ENCODE measurements at places on chromosomes 12 and 14. TPM values are rescaled to one million over a fixed set of nuclear protein-coding genes. Genes with fewer than 3 reads are reported as not detected.

CACNA1C gene
- 0.04 TPM for total RNA-seq

DNA sequence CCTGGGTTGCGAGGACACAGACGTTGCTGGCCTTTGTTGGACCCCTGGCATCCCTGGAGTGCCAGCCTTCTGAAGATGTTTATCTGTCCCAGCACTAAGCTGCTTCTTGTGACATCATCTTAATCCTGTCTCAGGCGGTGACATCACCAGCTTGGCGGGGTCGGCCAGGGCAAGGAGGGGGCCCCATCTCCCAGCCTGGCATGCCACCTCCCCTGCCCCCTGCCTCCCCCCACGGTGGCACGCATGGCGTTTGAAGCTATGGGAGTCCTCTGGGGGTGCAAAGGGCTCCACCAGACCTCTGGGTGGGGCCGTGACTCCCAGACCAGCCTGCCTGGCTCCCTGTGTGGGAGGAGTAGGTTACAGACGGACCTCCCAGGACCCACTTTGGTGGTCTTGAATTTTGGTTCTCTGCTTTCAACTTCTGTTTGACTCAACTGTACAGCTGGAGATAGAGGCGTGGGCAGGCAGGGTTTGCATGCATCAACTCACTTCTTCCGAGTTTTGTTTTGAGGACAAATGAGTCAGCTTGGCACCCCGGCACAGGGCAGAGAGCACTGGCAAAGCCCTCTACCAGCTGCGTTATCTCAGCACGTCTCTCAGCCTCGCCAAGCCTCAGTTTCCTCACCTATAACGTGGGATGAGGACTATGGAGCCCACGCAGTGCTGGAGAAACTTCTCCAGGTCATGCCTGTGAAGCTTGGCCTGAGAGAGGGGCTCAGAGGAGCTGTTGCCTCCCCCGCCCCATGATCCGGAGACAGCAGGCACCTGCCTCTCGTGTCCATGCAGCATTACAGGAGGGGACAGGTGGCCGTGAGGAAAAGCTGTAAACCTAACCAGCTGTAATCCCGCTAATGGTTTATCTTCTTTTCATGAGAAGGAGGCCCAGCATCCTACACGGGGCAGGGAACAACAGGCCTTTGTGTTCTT is 38.8 kb upstream of the EML1 start:
- H3K27ac ChIP-seq = no peak overlapping the region
- H3K27me3 ChIP-seq = peaks cover 16% of the 10 kb centered on the region
- no peaks in the 10 kb centered on the region for H3K36me3 ChIP-seq
- no peak for DNase-seq
- no peaks in the 10 kb centered on the region for H3K4me1 ChIP-seq

DNA sequence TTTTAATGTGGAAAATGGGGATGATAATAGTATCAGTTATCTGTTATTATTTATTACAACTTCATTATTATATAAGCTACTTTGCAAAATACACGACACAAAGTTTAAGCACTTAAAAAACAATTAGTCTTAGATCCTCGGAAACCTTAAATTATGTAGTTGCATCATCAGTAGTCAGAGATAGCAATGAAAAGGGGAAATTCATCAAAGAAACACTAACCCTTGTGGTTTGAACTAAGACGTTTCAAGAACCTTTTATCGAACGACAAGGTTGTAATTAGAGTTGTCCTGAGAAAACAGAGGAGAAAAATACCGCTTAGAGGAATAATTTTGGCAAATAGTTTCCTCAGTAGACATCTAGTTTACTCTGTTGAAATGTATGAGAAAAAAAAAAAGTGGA is 198.5 kb downstream of the PTPRO start:
- no peak for DNase-seq
- no peak overlapping the region for H3K4me3 ChIP-seq
- no peak overlapping the region for H3K27ac ChIP-seq
- H3K27me3 ChIP-seq = no peaks in the 10 kb centered on the region

DNA sequence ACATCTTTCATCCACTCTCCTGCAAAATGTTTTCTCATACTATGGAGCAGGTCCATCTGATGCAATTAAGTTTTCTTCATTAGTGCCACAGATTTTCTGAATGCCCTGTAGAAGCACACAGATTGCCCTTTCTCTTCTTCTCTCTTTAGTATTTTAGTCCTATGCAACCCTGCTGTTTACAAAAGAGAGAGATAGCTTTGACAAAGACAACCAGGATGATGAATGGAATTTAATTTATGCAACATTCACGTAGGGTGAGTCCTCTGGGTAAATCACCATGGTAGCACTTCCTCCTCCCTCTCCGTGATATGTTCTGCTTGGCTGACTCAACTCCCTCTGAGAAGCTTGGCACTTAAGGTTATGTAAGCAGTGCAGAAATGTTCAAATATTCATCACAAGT is 400.9 kb upstream of the PDE3A start:
- H3K4me1 ChIP-seq = no peaks in the 10 kb centered on the region
- H3K27me3 ChIP-seq = no peaks in the 10 kb centered on the region
- H3K4me3 ChIP-seq = no peak overlapping the region
- H3K27ac ChIP-seq = no peak overlapping the region
- DNase-seq = no peak

GRCh38 chr14:105229099-105229655 is 19.2 kb upstream of the BTBD6 start:
- no peak overlapping the region for H3K4me3 ChIP-seq
- H3K4me1 ChIP-seq = no peaks in the 10 kb centered on the region
- no peaks in the 10 kb centered on the region for H3K27me3 ChIP-seq
- H3K36me3 ChIP-seq = no peaks in the 10 kb centered on the region
- DNase-seq = no peak
- no peak overlapping the region for H3K27ac ChIP-seq

DNA sequence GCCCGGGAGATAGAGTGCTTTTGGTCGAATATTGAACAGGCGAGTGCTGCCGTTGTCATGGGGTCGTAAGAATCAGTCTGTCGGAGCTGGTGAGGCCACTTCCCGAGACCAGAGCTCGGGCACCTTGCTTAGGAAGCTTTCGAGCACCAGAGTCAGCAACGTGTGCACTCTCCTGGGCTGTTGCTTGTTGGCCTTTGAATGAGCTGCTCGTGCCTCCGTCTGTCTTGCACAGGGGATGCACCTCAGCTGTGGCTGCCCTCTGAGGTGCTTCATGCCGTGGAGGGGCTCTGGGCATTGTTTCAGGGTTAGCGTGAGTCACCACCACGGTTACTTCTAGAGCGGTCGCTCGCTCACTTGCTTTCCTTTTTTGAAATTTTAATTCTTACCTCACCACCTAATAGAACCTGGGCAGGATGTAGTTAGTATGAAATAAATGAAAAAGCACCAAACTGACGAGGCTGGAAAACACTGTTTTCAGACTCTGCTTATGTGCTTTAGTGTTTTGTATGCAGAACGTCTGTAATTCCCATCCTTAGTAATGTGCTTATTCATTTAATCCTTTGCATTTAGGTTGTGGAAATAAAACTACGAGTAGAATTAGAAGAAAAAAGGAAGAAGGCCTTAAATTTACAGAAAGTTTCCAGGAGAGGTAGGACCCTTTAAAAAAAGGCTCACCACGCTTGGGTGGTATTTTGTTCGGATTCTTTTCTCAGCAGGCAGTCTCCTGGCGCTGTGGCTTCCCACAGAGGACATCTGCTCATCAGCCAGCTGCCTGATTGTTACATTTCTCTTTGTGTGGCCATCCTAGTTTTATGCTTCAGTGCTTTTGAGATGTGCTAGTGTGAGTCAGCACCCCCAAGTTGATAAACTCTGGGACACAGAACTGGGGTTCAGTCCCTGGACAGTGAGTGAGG is 40.6 kb downstream of the EP400 start:
- no peak overlapping the region for H3K27ac ChIP-seq
- DNase-seq = no peak
- no peaks in the 10 kb centered on the region for H3K27me3 ChIP-seq
- no peaks in the 10 kb centered on the region for H3K4me1 ChIP-seq

- no peak overlapping the region for H3K27ac ChIP-seq
- H3K4me3 ChIP-seq = no peak overlapping the region
- H3K27me3 ChIP-seq = no peaks in the 10 kb centered on the region
- H3K36me3 ChIP-seq = no peaks in the 10 kb centered on the region
These were observed 140.4 kb downstream of the SLC35F4 start for GRCh38 chr14:57725399-57726077.

ASPG gene
- total RNA-seq = not detected

DNA sequence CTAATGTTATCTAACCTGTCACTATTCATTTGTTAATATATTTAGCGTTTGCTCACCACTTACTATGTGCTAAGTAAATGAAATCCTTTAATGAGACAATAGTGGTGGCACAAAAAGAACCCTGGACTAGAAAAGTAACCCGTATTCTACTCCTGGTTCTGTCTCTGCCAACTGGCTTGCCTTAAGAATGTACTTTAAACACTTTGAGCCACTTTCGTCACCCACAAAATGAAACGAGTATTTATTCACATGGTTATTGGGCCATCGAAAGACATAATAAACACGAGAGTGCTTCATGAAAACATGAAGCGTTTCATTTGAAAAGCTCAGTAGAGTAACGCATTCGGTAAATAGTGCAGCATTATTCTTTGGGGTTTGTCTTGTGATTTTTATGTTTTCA is 254.7 kb downstream of the EGLN3 start:
- H3K4me1 ChIP-seq = no peaks in the 10 kb centered on the region
- DNase-seq = no peak
- no peak overlapping the region for H3K27ac ChIP-seq
- no peak overlapping the region for H3K4me3 ChIP-seq

DNA sequence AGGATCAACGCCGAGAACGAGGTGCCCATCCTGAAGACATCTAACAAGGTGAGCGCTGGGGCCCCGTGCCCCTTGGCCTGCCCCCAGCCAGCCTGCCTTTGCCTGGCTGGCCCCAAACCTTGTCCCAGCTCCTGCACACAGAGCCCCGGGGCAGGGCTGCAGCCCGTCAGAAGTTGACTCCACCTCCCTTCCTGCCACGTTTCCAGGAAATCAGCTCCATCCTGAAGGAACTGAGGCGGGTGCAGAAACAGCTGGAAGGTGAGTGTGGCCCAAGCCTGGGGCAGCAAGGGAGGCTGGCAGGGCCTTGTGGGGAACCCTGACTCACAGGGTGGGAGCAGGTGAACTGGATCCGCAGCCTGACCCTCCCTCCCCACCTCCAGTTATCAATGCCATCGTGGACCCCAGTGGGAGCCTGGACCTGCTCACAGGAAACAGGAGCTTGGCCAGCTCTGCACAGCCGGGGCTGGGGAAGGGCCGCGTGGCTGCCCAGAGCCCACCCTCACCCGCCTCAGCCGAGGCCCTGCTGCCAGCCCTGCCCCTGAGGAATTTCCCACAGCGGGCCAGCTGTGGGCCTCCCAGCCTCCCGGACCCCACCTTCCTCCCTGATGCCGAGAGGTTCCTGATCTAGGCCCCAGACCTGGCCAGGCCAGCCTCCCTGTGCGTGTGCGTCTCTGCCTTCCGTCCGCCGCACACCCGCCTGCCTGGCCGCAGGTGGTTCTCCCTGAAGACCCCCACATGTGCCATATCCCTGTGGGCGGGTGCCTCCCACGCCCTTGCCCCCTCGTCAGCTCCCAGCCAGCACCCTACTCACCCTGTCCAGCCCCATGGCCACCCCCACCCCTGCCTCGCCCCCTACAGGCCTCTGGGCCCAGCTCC is 29.5 kb downstream of the CEP170B start:
- no peak overlapping the region for H3K4me3 ChIP-seq
- DNase-seq = no peak
- no peaks in the 10 kb centered on the region for H3K4me1 ChIP-seq
- H3K36me3 ChIP-seq = no peaks in the 10 kb centered on the region
- H3K27ac ChIP-seq = no peak overlapping the region
- no peaks in the 10 kb centered on the region for H3K27me3 ChIP-seq

- H3K4me1 ChIP-seq = no peaks in the 10 kb centered on the region
- H3K27me3 ChIP-seq = no peaks in the 10 kb centered on the region
- H3K4me3 ChIP-seq = no peak overlapping the region
- no peaks in the 10 kb centered on the region for H3K36me3 ChIP-seq
These were observed 19.9 kb upstream of the STXBP6 start for GRCh38 chr14:25069879-25070278.

DNA sequence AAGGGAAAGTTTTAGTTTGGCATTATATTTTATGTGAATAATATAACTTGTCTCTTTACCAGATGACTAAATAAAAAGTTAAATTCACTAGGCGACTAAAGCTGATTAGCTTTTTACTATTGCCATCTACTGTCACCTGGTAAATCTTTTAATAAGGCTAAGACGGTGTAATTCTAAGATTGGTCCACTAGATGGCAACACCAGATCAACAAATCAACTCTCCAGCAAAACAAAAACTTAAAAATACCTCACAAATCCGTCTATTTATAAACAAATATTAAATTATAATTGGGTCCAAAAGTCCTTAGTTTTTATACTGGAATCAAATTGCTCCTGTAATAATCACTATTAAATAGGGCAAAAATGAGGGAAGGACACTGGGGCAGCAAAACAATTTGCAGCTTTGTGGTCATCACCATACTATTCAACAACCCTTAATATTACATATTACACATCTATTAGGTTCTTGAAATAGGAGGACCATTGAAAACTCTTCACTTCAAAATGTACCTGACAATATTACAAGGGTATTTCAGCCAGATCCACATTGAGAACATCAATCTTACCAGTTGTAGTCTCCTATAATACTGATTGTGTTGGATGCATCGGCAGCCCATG is 47.9 kb downstream of the GALC start:
- H3K27me3 ChIP-seq = no peaks in the 10 kb centered on the region
- H3K4me1 ChIP-seq = peaks cover 7% of the 10 kb centered on the region
- peak; percentile 39 for DNase-seq
- H3K36me3 ChIP-seq = peaks cover 12% of the 10 kb centered on the region

- peaks cover 26% of the 10 kb centered on the region for H3K4me1 ChIP-seq
- no peak for DNase-seq
- H3K4me3 ChIP-seq = no peak overlapping the region
- H3K36me3 ChIP-seq = peaks cover 6% of the 10 kb centered on the region
These were observed 230.2 kb downstream of the SLC41A2 start for GRCh38 chr12:104727726-104728465.

- H3K36me3 ChIP-seq = no peaks in the 10 kb centered on the region
- H3K27me3 ChIP-seq = no peaks in the 10 kb centered on the region
These were observed 63.3 kb downstream of the ERC1 start for GRCh38 chr12:1054117-1054870.

DNA sequence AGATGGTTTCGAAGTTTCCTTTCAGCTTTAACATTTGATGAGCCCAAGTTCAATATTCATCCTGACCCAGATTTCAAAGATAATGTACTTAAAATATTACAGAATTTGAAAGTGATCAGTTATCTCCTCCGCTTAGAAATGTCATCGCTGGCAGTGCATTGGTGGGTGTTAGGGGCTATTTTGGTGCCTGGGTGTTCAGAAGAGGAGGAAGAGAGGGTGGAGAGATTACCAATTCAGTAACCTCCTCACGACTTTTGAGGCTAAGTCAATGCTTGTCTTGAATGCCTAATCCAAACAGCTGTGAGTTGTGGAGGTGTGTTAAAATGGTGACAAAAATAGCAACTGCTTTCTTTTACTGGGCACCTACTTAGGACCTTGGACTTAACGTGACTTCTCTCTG is 13.8 kb upstream of the DGLUCY start:
- H3K27me3 ChIP-seq = no peaks in the 10 kb centered on the region
- no peak overlapping the region for H3K4me3 ChIP-seq
- DNase-seq = no peak
- no peak overlapping the region for H3K27ac ChIP-seq
- no peaks in the 10 kb centered on the region for H3K36me3 ChIP-seq

PTPRR gene
- total RNA-seq = not detected

- no peak overlapping the region for H3K4me3 ChIP-seq
- DNase-seq = no peak
- no peaks in the 10 kb centered on the region for H3K27me3 ChIP-seq
- H3K4me1 ChIP-seq = no peaks in the 10 kb centered on the region
These were observed 24.9 kb upstream of the ETFBKMT start for GRCh38 chr12:31634620-31635019.

LRIG3 gene
- total RNA-seq = 0.22 TPM
